ENCODE measurements at places on chromosomes 3 and 15.

DNA sequence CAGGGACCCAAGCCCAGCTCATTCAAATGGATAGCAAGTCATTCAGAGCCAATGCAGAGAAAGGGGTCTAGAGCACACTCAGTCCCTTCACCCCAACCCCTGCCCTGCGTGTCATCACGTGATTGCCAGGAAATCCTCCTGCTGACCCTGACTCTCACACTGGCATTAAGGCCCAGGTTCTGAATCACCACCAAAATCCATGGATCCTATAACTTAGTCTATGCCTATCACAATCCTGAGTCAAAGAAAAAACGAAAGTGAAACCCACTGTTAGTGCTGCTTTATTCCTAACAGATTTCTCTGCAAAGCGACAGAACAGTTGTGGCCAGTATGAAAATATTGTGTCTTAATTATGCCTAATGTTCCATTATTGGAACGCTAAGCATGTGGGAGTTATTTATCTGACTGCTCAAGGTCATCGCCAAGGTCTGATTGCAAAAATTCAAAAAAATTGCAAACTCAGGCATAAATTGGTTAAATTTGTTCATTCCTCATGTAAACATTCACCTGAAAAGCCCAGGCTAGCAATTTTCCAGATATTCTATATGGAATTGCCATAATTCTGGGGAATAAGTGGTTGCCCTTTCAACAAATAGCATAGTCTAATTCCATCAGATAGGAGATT is 108.7 kb upstream of the EIF1B start:
- DNase-seq: no peak

GRCh38 chr3:50171540-50172301 is 16.6 kb downstream of the SEMA3F start:
- no peak for DNase-seq

GRCh38 chr3:39748002-39748401 is 61.4 kb upstream of the MYRIP start:
- no peak for DNase-seq

GRCh38 chr3:44568561-44568960 is 13.6 kb downstream of the ZKSCAN7 start:
- DNase-seq: no peak

- no peak for DNase-seq
Observed at GRCh38 chr3:21392526-21392925, 358.5 kb downstream of the ZNF385D start.

GRCh38 chr15:58069008-58069407 is 3.5 kb upstream of the ALDH1A2 start:
- DNase-seq: no peak

GRCh38 chr3:82208002-82208710 is 446.7 kb upstream of the GBE1 start:
- DNase-seq: no peak

GRCh38 chr3:115704661-115705338 is 81.5 kb downstream of the GAP43 start:
- DNase-seq: no peak

Measured in stimulated activated CD4-positive, alpha-beta T cell treated with anti-CD3 and anti-CD28 coated beads, Interleukin-1b, Interleukin-23, amount 100 ng/mL, for 1 hour (primary cell).